CD8-positive, alpha-beta memory T cell (primary cell): ENCODE measurements at places on chromosomes 1 and 21.

GRCh38 chr1:185483664-185484450, 166.8 kb upstream of the IVNS1ABP start:
- DNase-seq: no peak

DNA sequence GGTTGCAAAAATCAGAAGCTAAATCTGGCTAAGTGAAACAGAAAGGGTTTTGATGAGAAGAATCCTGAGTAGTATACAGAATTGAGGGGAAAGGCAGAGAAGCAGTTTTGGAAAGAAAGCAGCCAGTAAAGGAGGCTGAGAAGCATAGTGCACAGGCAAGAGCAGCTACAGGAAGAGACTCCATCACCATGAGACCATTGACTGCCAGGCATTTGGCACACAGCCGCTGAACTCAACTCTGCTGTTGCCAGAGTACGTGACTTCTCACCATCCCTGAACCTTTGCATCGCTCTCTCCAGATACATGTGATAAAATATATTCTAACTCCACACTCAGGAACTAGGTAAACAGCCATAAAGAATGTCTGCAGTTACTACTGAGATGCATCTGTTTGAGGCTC, 128.3 kb upstream of the C1orf21 start:
- DNase-seq: no peak

GRCh38 chr1:49765034-49765433, 258.7 kb downstream of the AGBL4 start:
- no peak for DNase-seq

DNA sequence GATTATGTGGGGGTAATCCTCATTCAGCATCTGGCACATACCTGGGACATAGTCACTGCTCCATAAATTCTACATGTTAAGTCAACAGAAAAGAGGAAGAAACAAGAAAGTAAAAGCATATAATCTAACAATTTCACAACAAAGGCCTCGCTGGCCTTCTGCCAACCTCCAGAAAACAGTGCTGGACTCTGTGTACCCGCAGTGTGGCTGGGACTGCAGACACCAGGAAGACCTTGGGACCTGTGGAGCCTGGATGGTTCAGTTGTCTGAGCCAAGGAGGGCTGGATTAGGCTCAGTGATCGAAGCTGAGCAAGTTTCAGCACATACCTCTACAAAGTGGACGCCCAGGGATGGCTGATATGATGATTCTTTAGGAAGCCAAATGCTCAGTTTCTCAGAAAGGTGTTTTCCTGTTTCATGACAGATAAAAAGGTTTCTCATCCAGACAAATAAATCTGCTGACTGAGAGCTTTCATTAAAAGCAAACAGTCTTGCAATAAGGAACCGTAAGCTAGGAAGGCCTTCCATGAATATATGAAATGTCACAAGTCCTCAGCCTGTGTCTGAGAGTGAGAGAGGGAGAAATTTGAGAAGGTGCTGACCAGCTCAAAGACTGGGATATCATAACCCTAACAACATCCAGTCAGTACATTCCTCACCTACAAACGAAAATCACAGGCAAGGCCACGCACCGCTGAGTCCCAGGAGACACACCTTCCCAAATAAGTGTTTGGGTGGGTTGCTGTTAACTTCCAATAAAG, 48.4 kb downstream of the CAPZB start:
- no peak for DNase-seq

DNA sequence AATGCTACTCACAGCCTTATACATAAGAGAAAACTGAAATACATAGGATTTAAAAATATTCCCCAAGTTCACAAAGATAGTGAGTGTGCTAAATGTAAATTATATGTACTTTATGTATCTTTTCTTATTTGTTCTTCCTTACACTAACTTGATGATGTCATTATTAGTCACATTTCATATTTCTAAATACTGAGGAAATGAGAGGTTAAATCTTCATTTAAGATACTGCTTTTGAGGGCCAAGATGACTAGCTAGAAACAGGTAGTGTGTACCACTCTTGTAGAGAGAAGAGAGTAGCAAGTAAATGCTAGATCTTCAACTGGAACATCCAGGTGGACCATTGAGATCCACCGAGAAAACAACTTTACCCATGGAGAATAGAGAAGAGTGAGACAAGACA, 29.8 kb downstream of the PYHIN1 start:
- DNase-seq: no peak
